GM10248 (cell line): ENCODE measurements at places on chromosomes 1 and 21.

GRCh38 chr1:59136541-59137275 lies 160.2 kb upstream of the FGGY start:
- DNase-seq: no peak

DNA sequence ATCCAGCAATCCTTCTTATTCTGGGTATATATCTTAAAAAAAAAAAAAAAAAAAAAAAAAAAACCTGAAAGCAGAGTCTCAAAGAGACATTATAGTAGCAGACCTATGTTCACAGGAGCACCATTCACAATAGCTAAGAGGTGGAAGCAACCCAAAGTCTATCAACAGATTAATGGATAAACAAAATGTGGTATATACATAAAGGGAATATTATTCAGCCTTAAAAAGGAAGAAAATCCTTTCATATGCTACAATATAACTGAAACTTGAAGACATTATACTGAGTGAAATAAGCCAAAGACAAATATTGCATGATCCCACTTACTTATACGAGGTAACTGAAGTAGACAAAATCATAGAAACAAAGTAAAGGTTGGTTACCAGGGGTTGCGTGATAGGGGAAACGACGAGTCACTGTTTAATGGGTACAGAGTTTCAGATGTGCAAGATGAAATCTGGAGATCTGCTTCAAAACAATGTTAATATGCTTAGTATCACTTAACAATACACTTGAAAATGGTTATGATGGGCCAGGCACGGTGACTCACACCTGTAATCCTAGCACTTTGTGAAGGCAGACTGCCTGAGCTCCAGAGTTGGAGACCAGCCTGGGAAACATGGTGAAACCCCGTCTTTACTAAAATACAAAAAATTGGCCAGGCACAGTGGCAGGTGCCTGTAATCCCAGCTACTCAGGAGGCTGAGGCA lies 29.5 kb downstream of the PIK3R3 start:
- no peak for DNase-seq

GRCh38 chr1:243440406-243440805 lies 184.6 kb downstream of the SDCCAG8 start:
- DNase-seq: no peak

DNA sequence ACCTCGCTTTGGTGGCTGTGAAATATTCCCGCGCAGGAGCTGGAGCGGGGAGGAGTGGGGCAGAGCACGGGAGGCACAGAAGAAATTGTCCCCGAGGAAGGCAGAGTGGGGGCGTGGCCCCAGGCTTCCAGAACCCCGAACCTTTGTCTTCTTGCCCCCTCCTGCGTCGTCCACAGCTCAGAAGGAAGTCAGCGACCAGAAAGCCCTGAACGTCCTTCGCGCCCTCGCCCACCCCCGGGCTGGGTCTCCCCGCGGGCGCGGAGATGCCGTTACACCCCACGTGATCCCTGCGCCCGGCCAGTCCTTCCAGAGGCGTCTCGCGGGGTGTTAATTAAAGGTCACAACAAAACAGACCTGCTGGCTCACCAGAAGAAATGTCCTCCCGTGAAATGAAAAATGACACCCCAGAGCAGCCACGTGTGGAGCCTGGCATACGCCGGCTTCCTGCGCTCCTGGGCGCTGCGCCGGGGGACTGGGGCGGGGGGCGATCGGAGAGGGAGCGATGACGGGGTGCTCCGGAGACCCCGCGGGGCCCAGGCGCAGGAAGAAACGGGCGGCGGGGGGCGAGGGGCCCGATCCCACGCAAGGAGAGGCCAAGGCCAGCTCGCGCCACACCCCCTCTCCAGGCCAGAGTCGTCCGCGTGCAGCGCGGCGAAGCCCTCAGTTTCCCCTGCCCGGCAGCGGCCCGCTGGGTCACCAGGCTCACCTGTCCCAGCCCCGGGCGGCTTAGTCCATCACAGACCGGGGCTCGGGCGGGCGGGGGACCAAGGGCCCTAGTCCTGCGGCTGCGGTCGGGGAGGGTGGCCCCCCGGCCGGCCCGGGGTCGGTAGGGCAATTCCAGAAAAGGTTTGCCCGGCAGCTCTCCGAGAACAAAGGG lies 995 bp upstream of the KIF26B start:
- DNase-seq: peak; percentile 37

DNA sequence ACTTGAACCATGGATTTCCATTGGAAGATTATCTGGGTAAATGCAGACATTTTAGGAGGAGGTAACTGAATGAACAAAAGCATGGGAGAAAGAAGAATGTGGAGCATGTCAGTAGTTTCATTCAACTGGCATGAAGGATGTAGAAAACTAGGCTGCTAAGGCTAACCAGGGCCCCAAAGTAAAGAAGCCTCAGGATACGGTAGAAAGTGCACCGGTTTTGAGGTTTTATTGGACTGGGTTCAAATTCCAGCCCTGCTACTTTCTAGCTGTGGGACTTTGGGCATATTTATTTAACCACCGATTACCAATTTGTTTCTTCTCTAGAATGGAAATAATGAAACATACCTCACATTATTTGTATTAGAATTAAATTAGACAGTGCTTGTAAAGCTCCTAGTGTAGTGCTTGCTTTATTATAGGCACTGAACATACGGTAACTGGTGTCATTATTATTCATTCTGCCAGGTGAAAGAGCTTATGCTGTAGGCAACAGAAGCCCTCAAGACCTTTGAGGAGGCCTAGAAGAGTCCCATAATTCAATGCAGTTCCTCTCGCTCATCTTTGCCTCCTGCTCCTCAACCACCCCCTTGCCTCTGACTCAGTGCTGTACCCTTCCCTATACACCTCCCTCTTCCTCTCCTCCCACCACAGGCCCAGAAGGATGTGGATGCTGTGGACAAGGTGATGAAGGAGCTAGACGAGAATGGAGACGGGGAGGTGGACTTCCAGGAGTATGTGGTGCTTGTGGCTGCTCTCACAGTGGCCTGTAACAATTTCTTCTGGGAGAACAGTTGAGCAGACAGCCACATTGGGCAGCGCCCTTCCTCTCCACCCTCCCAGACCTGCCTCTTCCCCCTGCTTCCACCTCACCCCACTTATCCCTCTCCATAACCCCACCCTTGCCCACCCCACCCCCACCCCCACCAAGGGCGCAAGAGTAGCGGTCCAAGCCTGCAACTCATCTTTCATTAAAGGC lies 2.5 kb upstream of the CHTOP start:
- no peak for DNase-seq

GRCh38 chr1:155120253-155120652 lies 7.4 kb upstream of the EFNA1 start:
- no peak for DNase-seq

DNA sequence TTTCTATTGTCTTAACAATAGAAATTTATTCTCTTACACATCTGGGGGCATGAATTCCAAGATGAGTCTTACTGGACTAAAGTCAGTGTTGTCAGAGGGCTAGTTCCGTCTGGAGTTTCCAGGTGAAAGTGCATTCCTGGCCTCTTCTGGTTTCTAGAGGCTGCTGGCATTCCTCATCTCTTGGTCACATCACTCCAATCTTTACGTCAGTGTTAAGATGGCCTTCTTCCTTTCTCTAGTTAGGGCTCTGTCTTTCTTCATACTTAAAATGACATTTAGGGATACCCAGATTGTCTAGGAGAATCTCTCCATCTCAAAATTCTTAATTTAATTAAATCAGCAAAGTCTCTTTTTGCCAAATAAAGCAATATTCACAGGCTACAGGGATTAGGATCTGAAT lies 13.3 kb upstream of the PDC start:
- no peak for DNase-seq

GRCh38 chr1:11045428-11046269 lies 1.4 kb downstream of the MASP2 start:
- DNase-seq: no peak

GRCh38 chr1:17598251-17598650 lies 58.8 kb downstream of the ARHGEF10L start:
- no peak for DNase-seq

- DNase-seq: no peak
Observed at GRCh38 chr21:38790059-38790458, 15.7 kb upstream of the ETS2 start.

DNA sequence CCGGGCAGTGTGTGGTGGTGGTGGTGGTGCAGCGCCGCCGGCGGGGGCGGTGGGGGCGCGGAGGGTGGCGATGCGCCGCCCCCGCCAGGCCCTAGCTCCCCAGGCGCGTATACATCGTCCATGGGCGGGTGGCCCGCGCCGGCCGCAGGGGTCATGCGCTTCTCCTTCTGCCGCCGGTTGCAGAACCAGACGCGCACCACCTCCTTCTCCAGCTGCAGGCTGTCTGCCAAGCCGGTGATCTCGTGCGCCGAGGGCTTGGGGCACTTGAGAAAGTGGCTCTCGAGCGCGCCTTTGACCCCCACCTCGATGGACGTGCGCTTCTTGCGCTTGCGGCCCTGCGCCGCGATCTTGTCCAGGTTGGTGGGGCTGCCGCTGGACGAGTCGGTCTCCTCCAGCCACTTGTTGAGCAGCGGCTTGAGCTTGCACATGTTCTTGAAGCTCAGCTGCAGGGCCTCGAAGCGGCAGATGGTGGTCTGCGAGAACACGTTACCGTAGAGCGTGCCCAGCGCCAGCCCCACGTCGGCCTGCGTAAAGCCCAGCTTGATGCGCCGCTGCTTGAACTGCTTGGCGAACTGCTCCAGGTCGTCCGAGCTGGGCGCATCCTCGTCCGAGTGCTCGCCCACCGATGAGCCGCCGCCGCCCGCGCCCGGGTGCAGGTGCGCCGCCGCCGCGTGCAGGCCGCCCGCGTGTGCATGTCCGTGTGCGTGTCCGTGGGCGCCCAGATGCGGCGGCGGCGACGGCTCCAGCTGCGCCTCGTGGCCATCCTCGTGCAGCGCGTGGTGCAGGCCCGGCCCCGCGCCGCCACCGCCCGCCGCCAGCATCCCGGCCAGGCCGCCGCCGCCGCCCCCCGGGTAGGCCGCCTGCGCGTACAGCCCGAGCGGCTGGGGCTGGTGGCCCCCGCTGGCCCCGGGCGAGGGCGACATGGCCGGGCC lies 926 bp downstream of the POU3F1 start:
- peak; percentile 16 for DNase-seq

GRCh38 chr1:181089017-181089675 lies 646 bp downstream of the IER5 start:
- DNase-seq: no peak

GRCh38 chr1:91940496-91940895 lies 8.7 kb upstream of the BRDT start:
- DNase-seq: no peak

DNA sequence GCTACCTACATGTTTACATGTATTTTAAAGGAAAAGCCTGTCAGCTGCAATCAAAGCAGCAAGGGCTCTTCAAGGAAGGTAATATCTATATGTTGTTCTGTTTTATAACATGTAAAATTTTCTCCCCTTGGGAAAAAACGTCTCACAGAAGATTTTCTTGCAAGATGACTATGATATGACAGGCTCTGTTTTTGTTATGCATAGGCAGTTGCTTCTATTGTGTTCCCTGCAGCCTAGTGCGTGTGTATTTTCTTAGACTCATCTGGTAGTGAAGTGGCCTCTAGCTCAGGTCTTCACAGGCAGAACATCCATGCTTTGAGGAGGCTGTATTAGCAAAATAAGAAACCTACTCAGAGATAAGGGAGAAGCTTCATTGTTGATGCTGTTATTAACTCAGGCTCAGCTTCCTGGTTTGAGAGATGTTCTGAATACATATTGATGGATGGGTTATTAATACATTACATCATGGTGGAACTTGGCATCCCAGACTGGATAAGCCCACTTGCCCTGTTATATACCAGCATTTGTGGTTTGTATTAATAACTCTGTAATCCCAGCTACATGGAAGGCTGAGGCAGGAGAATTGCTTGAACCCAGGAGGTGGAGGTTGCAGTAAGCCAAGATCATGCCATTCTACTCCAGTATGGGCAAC lies 35.8 kb downstream of the LAMC1 start:
- DNase-seq: no peak

GRCh38 chr1:100313382-100313781 lies 38.9 kb upstream of the CDC14A start:
- DNase-seq: no peak

- DNase-seq: no peak
Observed at GRCh38 chr1:226069811-226070489, 7.4 kb downstream of the H3-3A start.

GRCh38 chr1:42214447-42214871 lies 49.9 kb upstream of the GUCA2A start:
- no peak for DNase-seq

- no peak for DNase-seq
Observed at GRCh38 chr1:46137916-46138315, 5.5 kb upstream of the PIK3R3 start.

- no peak for DNase-seq
Observed at GRCh38 chr21:42640486-42640885, 12.9 kb upstream of the PDE9A start.

DNA sequence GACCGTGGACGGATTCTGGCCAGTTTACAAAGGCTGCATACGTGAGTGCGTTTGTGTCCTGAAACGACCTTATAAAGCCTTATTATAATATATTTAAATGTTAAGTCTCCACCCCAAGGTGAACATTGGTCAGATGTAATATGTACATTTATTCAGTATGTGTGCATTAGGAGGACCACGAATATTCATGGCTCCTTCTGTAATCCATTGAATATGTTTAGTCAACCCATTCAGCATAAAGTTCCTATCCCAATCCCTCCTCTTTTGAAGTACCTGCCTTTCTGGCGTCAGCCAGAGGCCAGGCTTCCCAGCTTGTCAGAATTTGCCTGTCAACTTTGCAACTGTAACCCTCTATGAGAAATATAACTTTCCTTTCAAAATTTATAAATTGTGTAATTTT lies 10.4 kb upstream of the FLG start:
- DNase-seq: no peak

DNA sequence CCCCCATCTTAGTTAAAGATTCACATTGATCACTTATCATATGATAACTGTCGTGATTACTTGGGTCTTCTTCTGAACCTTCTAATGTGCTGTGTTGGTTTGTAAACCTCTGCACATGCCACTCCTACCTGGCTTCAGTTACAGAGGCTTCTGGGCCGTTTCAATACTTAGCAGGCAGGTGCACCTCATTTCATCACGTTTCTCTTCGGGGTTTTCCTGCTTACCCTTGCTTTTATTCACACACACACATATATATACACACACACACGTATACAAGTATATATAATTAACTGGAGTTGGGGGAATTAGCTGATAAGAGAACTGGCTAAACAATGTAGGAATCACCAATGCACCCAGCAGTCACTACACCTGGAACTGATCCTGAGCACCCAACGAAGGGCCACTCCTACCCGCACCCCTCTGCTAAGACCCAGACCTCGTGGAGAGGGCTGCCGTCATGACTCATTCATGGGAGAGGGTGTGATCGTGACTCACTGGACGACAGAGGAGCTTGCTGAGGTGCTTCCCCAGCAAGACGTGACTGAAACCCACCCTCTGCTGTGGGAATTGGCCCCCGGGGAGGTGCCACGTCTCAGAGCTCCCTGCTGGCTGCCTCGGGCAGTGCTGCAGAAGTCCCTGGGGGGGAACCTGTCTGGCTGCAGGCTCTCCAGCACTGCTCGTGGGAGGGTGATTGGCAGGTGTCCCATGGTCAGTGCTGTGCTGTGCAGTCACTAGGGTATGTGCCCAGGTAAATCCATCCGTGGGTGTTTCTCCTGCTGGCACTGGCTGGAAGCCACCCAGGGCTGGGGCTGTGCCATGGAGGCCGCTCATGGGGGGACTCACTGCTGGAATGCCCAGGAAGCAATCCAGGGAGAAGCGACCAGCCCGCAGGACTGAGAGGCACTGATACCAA lies 166.6 kb downstream of the DYRK1A start:
- peak; percentile 42 for DNase-seq

- DNase-seq: no peak
Observed at GRCh38 chr1:82848043-82848442, 1047.3 kb downstream of the ADGRL2 start.
